ENCODE measurements at places on chromosomes 4 and X.

DNA sequence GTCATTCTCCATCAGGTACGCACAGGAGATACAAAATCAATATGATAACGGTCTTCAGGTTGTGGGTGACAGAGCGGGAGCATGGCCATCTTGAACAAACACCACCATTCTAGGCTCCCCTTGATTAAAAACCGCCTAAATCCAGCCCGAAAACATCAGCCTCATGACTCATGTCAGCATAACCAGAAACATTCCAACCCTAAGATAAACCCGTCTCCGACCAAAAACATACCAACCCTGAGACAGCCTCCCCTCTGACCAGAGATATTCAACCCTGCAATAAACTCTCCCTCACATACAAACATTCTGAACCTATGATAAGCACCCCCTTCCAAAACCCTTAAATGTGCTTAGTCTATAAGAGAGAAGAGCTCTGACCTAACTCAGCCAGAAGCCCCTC, 157.9 kb downstream of the DHRSX start:
- no peak for DNase-seq

- no peak for DNase-seq
These were observed 60.9 kb downstream of the HTT start for GRCh38 chr4:3135155-3136011.

GRCh38 chrX:136272325-136272724, 21.1 kb upstream of the MAP7D3 start:
- DNase-seq: no peak

- DNase-seq: no peak
These were observed 21.1 kb upstream of the PIGA start for GRCh38 chrX:15356444-15356843.

GRCh38 chrX:31679861-31680260, 608.0 kb upstream of the FTHL17 start:
- DNase-seq: no peak

DNA sequence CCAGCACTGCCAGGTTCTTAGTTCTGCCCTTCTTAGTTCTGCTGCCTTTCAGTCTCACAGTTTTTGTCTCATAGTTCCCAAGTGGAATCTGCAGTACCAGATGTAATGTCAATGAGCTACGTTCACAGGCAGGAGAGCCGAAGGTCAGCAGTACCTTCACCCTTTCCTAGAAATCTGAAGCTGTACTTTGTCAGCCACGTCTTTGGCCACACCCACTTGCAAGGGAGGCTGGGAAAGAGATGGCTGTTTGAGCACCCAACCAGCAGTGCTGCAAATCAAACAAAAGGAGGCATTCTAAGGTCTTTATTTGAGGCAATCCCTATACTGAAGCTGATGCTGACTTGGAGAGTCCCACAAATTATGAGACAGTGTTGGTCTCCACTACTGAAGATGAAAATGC, 199.1 kb upstream of the NPY2R start:
- DNase-seq: no peak

DNA sequence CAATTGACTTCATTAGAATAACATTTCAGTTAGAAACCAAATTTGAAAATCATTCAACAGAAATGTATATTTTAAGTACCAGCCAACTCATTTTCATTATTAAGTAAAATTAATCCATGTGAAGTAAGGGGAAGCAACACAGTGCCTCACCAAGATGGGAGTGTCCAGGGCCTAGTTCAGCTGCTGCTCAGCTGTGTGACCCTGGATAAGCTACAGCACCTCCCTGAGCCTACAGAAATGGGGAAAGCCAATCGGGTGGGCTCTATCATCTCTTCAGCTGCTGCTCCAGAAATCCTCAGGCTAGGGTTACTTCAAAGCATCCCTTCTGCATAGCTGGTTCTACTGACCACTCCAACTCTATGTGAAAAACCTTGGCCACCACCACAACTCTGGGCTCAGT, 18.7 kb downstream of the DCHS2 start:
- no peak for DNase-seq

DNA sequence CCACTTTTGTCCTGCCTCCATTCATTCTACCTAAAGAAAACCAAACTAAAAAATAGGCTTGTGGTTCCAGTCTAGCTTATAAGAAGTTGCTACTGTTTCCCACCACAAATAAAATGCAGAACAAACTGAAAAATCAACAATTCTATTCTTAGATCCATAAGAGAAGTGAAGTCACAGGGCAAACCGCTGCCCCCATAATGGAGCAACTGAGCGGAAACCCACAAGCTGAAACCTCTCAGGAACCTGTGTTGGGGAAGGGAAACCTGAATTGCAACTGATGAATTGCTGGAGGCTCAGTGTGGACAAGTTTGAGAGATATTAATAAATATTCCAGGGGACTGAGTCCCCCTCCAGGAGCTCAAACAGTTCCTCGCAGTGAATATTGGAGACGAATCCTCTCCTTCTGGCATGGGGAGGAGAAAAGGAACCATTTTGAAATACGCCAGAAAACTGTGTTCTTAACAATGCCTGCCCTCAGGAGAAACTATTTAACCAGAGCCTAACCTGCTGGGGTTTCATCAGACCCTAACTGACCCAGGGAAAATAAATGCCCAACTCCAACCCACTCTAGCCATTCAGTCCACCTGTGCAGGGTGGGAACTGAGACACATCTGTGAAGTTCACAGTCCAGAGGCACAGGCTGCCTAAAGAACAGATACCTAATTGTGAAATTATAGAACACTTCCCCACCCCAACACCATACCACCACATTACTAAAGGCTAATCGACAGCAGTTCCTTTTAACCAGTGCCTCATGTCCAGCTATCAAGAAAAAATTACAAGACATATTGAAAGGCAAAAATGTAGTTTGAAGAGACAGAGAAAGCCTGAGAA, 22.8 kb upstream of the SH3RF1 start:
- no peak for DNase-seq

- no peak for DNase-seq
These were observed 616.9 kb downstream of the ANKRD50 start for GRCh38 chr4:124095621-124096020.

- no peak for DNase-seq
These were observed 16.8 kb upstream of the DHX15 start for GRCh38 chr4:24601121-24601520.

Data from activated T-cell treated with anti-CD3 and anti-CD28 coated beads, Interleukin-2, amount 50 U/mL, for 48 hours (primary cell).